GM12892 (cell line): ENCODE measurements at places on chromosomes 2 and 18.

- DNase-seq, result no peak
These were observed 101.1 kb downstream of the TMEM247 start for GRCh38 chr2:46580416-46580815.

GRCh38 chr2:151937966-151938365, 109.7 kb upstream of the ARL5A start:
- no peak for DNase-seq

- no peak for DNase-seq
These were observed 48.7 kb downstream of the PKP4 start for GRCh38 chr2:158505448-158505934.

DNA sequence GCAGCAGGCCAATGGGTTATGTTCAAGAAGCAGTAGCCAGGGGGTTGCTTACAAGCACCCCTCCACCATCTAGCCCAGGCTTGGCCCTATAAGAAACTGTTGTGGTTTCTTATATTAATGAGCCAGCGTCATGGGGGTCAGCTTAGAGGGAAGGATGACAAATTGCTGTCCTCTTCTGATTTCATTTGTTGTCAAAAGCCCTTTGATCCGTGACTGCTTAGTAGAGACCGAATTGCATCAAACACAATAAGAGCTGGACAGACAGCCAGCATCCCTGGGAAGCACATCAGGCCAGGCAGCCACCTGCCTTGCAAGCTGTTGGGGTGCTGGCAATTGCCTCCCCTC, 206.6 kb upstream of the SETBP1 start:
- DNase-seq, result no peak

GRCh38 chr2:66252109-66252508, 182.8 kb upstream of the MEIS1 start:
- DNase-seq, result no peak

DNA sequence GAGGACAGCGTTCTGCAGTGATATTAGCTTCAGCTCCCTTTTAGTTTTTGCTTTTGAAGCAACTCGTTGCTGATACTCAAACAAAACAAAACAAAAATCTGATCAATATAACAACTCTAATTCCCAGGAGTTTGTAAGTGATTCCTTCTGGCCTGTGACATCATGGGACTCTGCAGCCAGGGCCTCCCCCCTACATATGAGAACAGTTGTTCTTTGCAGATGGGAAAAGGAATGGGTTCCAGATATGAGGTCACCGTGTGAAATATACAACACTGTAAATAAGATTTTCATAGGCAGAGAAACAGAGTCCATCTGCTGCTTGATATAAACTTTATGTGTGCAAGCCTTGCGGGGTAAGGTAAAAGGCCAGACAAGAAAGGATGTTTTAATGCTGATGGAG, 56.7 kb downstream of the DIS3L2 start:
- DNase-seq, result no peak
